ENCODE measurements at places on chromosomes 1 and 21. TPM values are rescaled to one million over a fixed set of nuclear protein-coding genes. Genes with fewer than 3 reads are reported as not detected.

AIRE gene
- 0.19 TPM for total RNA-seq

HSD3B1 gene
- not detected for total RNA-seq

CATSPERE gene
- total RNA-seq = 0.42 TPM

VAV3 gene
- 0.71 TPM for total RNA-seq

EXTL1 gene
- total RNA-seq = 0.39 TPM

RIMKLA gene
- total RNA-seq = 1.2 TPM

KCNE1 gene
- total RNA-seq = not detected

VCAM1 gene
- total RNA-seq = 8.8 TPM

- no peaks in the 10 kb centered on the region for H3K27me3 ChIP-seq
- no peak overlapping the region for H3K27ac ChIP-seq
- H3K36me3 ChIP-seq = no peaks in the 10 kb centered on the region
- peak; percentile 50 for DNase-seq
- H3K4me3 ChIP-seq = no peak overlapping the region
These were observed 115.6 kb upstream of the SLC45A1 start for GRCh38 chr1:8202182-8202905.

DNA sequence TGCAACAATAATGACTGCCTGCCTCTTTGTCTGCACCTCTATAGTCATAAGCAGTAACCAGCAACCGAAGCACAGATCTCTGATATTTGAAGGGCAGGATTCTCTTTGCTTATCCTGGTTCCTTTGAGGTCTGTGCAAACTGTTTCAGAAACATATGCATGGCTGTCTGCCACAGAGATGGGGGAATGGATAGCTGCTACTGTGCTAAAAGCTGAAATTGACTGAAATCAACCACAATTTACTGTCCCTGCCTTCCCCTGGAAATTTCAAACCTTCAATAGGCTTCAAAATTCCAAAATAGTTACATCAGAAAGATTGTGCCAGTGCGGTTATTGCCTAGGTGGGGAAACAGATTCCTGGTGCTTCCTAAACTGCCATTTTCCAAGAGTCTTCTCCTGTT, 136.8 kb upstream of the GORAB start:
- no peak overlapping the region for H3K27ac ChIP-seq
- H3K27me3 ChIP-seq = no peaks in the 10 kb centered on the region
- H3K36me3 ChIP-seq = no peaks in the 10 kb centered on the region
- H3K4me3 ChIP-seq = no peak overlapping the region

DNA sequence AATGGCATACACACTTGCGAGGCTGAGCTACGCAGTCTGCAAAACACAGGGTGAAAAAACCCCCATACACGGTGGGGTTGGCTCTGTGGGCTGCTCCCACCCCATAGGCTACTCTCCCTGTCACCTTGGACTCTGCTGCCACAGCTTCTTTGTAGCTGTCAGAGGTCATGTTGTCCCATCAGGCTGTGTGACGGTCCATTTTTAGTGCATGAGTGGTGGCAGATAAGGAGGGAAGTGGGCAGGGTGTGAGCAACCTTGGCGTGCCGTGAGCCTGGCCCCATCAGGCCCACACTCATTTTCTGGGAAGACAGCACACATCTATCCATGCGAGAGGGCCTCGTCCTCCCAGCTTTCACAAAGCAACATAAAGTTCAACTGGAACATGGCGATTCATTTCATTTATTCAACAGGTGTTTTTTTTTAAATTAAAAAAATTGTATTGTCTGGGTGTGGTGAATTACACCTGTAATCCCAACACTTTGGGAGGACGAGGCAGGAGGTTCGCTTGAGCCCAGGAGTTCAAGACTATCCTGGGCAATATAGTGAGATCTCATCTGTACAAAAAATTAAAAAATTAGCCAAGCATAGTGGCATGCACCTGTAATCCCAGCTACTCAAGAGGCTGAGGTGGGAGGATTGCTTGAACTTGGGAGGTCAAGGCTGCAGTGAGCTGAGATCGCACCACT, 9.5 kb downstream of the GPR137B start:
- no peak for DNase-seq
- H3K36me3 ChIP-seq = no peaks in the 10 kb centered on the region
- no peak overlapping the region for H3K4me3 ChIP-seq
- H3K27ac ChIP-seq = no peak overlapping the region
- H3K4me1 ChIP-seq = no peaks in the 10 kb centered on the region

- H3K27ac ChIP-seq = no peak overlapping the region
- no peaks in the 10 kb centered on the region for H3K36me3 ChIP-seq
- no peaks in the 10 kb centered on the region for H3K4me1 ChIP-seq
- no peak for DNase-seq
- H3K4me3 ChIP-seq = no peak overlapping the region
These were observed 9.4 kb downstream of the IL23R start for GRCh38 chr1:67175530-67176087.

DNA sequence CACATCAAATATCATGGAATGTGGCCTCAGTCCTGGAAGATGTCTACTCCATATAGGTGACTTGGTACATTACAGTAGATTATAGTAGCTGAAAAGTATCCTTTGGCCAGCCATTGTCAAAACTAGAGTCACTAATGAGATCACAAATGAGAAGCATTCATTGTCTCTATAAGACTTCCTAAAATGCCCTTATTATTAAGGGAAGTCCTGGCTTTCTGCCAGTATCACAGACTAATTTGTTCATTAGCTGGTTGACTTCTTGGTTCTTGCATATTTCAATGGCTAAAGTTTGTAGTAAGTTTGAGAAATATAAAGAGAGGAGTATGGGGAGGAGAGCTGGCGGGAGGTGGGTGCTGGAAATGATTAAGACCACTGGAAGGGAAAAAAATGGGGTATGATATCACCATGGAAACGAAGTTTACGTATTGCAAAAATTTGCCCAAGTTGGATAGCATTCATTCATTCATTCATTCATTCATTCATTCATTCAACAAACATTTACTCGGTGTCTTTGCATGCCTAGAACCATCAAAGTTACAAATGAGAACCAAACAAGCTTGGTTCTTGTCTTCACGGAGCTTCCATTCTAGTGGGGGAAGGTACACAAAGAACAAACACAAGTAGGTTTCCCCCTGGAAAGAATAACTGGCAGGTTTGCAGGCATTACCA, 11.7 kb upstream of the B3GALNT2 start:
- no peaks in the 10 kb centered on the region for H3K27me3 ChIP-seq
- no peak overlapping the region for H3K4me3 ChIP-seq
- no peak for DNase-seq
- H3K4me1 ChIP-seq = no peaks in the 10 kb centered on the region
- no peaks in the 10 kb centered on the region for H3K36me3 ChIP-seq
- no peak overlapping the region for H3K27ac ChIP-seq

DNA sequence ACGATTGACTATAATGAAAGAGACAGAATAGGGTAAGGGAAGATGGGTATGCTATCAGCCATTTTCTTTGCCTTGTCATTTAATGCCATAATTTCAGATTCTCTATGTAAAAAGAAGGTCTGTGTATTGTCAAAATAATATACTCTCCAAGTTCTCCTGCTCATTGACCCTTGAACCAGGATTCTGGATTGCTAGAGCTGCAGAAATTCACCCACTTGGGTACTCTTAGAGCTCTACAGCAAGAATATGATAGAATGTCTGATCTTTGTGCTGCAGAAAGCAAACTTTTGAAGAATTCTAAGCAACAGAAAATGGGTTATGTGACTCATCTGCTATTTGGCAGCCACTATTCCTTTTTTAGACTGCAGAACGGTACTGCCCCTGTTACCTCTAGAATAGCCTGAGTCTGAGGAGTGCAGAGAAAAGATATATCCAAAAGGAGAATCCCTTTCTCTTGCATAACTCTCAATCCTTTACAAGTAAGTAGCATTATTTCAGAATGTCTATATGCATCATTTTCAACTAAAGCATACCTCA, 78.2 kb upstream of the TENT5C start:
- H3K27me3 ChIP-seq = no peaks in the 10 kb centered on the region
- peaks cover 18% of the 10 kb centered on the region for H3K36me3 ChIP-seq
- no peaks in the 10 kb centered on the region for H3K4me1 ChIP-seq
- no peak for DNase-seq
- no peak overlapping the region for H3K4me3 ChIP-seq

- peaks cover 42% of the 10 kb centered on the region for H3K4me1 ChIP-seq
- peaks cover 12% of the 10 kb centered on the region for H3K36me3 ChIP-seq
- H3K27me3 ChIP-seq = no peaks in the 10 kb centered on the region
- DNase-seq = no peak
- peak overlapping the region; percentile 39 for H3K27ac ChIP-seq
These were observed 16.6 kb downstream of the DDI2 start for GRCh38 chr1:15633756-15634420.

DNA sequence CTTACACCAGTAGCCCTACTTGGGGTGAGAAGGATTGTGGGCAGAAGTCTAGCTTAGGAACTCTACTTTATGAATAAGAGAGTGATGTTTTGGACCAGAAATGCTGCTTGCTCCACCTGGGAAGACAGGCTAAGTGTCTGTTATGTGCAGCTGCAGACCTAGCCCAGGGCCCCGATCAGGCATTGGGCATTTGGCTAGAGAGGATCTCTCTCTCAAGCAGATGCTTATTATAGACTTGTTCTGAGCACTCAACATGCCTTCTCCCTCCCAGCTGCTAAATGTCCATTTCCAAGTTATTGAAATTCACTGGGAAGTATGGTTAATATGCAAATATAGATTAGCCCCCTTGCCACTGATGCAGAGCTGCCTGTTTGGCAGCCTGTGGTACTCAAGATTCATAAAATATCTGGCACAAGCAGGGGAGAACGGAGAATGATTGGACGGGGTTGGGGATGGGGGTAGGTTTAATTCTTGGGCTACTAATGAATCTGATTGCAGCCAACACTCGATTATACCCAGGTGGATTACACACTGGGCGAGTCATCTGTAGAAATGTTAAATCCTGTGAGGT, 115.9 kb downstream of the KCND3 start:
- H3K27ac ChIP-seq = no peak overlapping the region
- H3K27me3 ChIP-seq = no peaks in the 10 kb centered on the region
- no peaks in the 10 kb centered on the region for H3K36me3 ChIP-seq

- H3K27me3 ChIP-seq = no peaks in the 10 kb centered on the region
- H3K36me3 ChIP-seq = no peaks in the 10 kb centered on the region
- H3K4me1 ChIP-seq = no peaks in the 10 kb centered on the region
- DNase-seq = no peak
- no peak overlapping the region for H3K4me3 ChIP-seq
These were observed 36.0 kb upstream of the MTF2 start for GRCh38 chr1:93043057-93043557.

DNA sequence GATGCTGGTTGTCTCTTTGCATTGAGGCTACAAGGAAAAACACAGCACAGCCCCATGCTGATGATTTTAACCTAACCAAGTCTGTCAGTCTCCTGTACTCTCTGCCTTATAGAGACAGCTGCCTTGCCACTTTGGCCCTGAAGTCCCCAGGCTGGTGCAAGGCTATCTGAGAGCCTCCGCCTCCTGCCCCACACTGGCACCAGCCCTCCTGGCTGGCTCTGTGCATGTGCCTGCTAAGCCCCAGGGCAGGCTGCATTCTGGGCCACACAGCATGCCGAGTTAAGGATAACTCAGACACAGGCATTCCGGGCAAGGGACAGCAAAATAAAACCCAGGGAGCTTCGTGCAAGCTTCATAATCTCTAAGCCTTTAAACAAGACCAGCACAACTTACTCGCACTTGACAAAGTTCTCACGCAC, 910 bp downstream of the RUNX1 start:
- peak overlapping the region; percentile 80 for H3K4me3 ChIP-seq
- peak overlapping the region; percentile 96 for H3K27ac ChIP-seq
- peak; percentile 90 for DNase-seq
- peaks cover 40% of the 10 kb centered on the region for H3K4me1 ChIP-seq

DNA sequence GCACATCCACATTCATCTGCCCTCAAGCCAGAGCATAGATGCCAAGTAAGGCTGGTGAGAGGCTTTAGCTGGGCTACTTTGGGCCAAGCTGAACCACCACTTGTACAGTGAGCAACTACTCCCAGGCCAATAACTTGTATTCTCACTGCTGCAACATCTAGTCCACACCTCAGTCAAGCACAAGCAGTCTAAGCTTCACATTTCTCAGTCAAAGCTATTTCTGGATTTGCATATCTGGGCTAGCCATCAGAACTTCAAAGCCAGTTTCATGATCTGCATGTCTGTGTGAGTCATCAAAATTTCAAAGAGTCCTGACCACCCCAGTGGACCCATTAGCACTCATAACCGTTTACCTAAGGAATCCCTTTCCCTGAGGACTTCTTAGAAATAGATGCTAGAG, 77.7 kb upstream of the DIRAS3 start:
- peaks cover 7% of the 10 kb centered on the region for H3K36me3 ChIP-seq
- H3K4me1 ChIP-seq = peaks cover 25% of the 10 kb centered on the region
- H3K27me3 ChIP-seq = no peaks in the 10 kb centered on the region
- peak overlapping the region; percentile 82 for H3K27ac ChIP-seq

- no peak overlapping the region for H3K27ac ChIP-seq
- no peak for DNase-seq
- no peaks in the 10 kb centered on the region for H3K4me1 ChIP-seq
- H3K36me3 ChIP-seq = no peaks in the 10 kb centered on the region
- no peak overlapping the region for H3K4me3 ChIP-seq
These were observed 33.0 kb downstream of the PDE4B start for GRCh38 chr1:65825741-65826140.

- H3K27ac ChIP-seq = no peak overlapping the region
- H3K4me3 ChIP-seq = no peak overlapping the region
- H3K27me3 ChIP-seq = no peaks in the 10 kb centered on the region
- H3K4me1 ChIP-seq = peaks cover 7% of the 10 kb centered on the region
- no peak for DNase-seq
These were observed 34.1 kb upstream of the PDPN start for GRCh38 chr1:13549521-13549920.

DNA sequence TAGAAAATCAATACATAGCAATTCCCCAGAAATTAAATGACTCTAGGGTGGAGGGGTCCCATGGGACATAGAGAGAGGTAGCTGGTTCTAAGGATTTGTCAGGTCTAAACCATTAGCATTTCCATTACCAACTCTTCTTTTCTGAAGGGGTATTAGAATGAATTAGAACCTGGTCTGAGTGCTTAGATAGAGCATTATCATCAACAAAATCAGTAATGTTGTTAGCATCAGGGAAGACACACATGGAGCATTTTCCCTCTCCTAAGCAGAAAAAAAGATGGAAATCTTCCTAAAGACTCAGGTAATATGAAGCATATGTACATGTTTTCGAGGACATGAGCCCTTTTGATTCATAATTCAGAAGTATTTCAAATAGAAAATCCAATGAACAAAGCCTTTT, 984.4 kb upstream of the NCAM2 start:
- H3K27me3 ChIP-seq = no peaks in the 10 kb centered on the region
- no peak overlapping the region for H3K4me3 ChIP-seq
- no peak overlapping the region for H3K27ac ChIP-seq
- no peaks in the 10 kb centered on the region for H3K36me3 ChIP-seq

GRCh38 chr1:201008666-201009360, 14.7 kb downstream of the KIF21B start:
- H3K4me1 ChIP-seq = no peaks in the 10 kb centered on the region
- DNase-seq = peak; percentile 23
- no peak overlapping the region for H3K27ac ChIP-seq

DNA sequence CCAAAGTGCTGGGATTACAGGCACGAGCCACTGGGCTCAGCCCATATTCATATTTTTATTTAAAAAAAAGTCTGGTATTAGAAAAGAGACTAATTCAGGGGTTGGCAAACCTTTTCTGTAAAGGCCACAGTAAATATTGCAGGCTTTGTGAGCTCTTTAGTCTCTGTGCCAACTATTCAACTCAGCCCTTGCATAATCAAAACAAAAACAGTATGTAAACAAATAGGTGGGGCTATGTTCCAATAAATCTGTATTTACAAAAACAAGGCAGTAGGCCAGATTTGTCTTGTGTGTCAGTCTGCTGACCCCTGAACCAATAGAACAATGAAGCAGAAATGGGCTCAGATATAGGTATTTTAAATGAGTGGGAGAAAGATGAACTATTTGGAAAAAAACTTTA, 49.3 kb downstream of the CDC42BPA start:
- no peaks in the 10 kb centered on the region for H3K36me3 ChIP-seq
- no peak overlapping the region for H3K4me3 ChIP-seq
- no peak overlapping the region for H3K27ac ChIP-seq
- H3K27me3 ChIP-seq = no peaks in the 10 kb centered on the region
- H3K4me1 ChIP-seq = peaks cover 39% of the 10 kb centered on the region
